ENCODE measurements at places on chromosomes 12 and 14.

DNA sequence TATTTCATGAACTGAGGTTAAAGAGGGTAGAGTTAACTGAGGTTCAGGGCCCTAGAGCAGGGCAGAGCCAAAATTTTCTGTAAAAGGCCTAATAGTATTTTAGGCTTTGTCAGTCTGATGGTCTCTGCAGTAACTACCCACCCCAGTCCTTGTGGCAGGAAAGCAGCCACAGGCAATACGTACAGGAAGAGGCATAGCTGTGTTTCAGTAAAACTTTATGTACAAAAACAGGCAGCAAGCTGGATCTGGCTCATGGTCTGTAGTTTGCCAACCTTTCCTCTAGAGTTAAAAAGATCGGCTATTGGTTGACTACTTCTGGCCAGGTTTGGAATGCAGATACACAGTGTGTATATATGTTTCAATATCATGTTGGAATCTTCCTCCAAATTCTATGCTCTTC is 17.2 kb downstream of the TM7SF3 start:
- no peak for DNase-seq

DNA sequence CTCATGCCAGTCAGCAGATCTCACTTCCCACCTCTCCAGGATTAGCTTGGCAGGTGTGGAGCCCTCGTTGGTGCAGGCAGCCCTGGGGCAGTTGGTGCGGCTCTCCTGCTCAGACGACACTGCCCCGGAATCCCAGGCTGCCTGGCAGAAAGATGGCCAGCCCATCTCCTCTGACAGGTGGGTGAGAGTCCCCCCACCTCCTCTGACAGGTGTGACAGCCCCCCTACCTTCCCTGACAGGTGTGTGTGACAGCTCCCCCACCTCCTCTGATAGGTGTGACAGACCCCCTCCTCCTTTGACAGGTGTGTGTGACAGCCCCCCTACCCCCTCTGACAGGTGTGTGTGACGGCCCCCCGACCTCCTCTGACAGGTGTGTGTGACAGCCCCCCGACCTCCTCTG is 26.3 kb downstream of the PAPLN start:
- no peak for DNase-seq

DNA sequence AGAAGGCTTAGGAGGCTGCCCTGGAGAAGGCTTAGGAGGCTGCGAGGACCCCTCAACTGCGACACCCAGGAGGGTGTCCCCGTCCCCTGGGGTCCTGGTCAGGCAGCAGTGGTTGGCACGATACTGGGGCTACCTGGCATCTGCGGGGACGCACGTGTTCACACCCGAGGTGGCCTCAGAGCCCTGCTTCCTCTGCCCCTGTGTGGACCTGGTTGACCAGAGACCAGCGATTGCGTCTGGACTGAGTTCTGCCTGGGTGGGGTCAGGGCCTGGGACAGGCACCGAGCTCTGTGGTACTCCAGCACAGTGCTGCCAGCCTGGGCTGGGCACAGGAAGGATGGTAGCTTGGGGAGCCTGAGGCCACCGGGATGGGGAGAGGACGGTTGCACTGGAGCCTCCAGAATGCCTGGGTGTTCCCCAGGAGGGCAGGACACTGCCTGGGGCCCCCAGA is 735 bp downstream of the ASPG start:
- DNase-seq = no peak

DNA sequence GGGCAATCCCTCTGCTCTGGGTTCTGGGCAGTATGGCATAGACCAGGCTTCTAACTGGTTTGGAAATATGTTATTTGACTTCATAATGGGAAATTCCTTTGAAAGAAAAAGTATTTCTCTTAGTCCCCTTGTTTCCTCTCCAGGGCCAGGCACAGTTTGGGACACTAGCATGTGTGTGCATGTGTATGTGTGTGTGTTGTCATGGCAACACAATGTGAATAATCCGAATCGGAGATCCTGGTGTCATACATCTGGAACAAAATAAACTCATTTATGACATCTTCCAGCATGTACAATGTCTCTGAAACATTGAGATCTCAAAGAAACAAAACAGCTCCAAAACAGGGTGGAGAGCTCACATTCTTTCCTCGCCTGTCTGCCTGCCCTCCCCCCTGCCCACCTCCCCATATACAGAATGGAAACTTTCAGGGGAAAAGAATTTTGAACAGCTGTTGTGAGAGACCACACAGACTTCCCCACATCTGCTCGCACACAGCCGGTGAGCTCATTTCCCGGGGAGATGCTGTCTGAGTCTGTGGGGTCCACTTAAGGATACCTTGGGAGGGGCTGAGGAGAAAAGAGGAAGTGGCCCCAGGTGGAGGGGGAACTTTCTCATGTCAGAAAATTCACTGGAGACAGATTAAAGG is 55.5 kb upstream of the PARP11 start:
- no peak for DNase-seq

- no peak for DNase-seq
These were observed 33.9 kb upstream of the RNU6-7 start for GRCh38 chr14:32167907-32168306.

DNA sequence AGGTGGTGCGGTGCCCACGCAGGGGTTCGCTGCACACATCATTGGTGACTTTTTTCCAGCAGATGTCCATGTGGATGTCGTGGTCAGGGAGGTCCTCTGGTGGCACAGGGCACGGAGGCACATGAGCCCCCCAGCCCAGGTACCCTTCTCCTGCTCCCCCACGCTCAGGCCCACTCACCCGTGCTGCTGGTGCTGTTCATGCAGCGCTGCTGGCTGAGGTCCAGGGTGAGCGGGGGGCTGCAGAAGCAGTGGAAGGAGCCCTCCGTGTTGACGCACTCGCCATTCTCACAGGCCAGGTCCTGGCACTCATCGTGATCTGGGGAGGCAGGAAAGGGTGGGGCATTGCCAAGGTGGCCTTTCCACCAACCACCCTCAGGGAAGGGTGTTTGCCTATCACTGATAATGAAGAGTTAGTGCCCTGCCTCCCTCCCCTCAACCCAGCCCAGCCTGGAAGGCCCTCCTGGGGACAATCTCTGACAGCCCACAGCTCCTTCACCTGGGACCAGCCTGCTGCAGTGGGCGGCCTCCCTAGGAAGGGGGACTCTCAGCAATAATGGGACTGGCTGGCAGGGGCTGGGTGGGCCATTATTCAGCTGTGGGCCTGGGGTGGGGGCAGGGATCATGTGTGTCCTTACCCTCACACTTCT is 9.8 kb downstream of the ISCA2 start:
- DNase-seq = no peak

DNA sequence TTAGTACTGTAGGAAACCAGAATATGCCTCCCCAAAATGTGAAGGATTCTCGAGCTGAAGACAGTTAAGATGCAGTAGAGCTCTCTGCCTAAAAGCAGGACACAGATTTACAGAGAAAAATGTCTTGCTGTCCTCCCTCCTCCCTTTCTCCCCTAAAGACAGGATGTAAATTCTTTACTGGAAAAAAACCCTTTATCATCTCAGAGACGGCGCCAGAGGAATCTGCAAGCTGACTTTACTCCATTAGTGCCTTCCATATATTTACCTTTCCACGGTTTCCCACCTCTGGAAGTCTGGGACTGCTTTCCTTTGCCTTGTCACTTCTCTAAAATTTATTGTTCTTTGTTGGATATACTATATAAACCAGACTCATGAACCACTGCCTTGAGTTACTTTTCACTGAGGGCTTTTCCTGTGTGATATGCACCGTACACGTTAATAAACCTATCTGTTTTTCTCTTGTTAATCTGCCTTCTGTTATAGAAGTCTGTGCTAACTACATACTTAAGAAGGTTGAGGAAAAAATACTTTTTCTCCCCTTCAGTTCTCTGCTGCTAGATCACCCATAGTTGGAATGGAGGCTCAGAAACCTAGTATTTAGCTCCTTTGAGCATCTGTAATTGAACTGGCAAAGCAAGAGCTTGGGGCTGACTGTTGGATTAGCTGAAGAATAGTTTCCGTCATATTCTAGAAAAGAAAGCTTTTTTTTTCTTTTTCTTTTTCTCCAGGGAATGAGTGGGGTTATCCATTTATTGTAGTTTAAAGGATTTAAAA is 99.9 kb downstream of the RAD51B start:
- DNase-seq = no peak

- DNase-seq = no peak
These were observed 77.1 kb upstream of the ANKS1B start for GRCh38 chr12:100061814-100062213.

DNA sequence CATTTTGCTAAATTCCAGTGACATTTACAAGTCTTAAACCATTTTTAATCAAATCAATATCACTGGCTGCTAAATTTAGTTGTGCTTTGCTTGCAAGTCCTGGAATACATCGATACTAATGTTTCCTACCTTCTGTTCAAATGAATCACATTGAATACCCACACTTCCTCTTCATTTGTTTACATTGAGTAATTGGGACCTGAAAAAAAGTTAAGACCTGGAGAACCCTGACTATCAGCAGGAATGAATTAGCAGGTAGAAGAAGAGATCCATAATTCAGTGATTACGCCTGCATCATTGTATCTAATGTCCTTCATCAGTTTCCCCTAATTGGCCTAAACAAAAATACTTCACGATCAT is 369.3 kb downstream of the ETNK1 start:
- DNase-seq = no peak

- no peak for DNase-seq
These were observed 4.7 kb upstream of the EIF2S3B start for GRCh38 chr12:10501030-10501429.

DNA sequence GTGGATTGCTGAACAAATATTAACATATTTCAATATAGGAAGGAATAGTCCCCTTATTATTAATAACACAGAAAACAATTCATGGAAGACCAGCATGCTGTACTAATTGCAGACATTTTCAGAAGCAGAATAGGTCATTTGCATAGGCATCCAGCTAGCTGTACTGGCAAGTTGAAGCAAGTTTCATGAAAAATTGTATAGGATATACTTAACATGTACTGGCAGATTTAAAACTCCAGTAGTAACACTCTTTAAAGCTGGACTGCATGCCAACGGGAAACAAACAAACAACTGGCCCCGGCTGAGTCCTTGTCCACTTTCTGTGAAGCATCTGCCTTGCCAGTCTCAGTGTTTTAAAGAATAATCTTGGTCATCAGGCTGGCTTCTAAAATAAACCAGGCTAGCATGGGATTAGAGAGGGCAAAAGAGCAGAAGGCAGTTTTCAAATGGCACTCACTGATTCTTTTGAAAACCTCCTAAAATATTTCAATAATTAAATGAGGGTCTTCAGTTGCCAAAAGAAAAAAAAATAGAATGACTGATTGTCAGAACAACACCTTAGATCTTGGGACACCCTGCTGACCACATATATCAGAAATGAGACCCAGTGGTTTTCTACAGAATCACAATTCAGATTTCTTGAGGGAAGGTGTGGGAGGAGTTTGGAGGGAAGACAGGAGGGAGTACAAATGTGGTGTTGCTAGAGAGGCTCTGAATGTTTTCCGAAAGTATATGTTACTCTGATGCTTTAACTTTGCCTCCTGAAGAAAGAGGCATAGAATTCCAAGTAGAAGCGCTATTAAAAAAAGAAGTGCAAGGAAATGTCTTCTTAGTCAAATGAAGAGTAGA is 122.5 kb upstream of the KRAS start:
- no peak for DNase-seq

DNA sequence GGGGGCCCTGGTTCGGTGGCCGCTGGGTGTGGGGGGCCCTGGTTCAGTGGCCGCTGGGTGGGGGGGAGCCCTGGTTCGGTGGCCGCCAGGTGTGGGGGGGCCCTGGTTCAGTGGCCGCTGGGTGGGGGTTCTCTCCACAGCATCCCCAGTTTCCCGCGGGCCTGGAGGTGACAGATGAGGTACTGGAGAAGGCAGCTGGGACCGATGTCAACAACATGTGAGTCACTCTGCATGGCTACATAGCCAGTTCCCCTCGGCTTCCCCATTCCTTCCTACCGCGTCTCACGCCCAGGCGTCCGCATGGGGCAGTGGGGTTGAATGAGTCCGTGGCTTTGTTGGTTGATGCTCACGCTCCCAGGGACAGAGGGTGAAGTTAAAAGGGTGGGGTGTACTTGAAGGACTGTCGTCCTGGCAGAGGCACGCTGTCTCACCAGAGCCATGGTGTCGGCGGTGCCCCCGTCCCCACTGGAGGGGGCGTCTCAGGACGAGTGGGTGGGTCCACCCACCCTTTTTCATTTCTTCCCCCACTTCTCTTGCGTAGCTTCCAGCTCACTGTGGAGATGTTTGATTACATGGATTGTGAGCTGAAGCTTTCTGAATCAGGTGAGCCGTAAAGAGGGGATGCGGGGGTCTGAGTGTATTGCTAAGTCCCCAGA is 15.6 kb downstream of the HIP1R start:
- no peak for DNase-seq

DNA sequence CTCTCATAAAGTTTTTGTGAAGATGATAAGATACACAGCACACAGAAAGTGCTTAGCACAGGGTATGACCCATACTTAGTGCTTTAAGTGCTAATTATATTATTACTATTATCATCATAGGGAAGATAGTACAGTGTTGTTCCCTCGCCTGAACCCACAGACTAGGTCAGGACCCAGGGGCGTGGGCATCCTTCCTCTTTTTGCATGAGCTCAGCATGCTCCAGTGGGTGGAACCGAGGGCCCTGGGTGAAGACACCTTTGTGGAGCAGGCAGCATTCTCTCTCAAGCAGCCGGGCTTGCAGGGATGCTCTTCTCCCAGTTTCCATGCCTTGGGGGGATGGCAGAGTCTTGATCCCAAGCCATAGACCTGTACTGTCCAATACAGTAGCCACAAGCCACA is 34.8 kb downstream of the CRACR2A start:
- DNase-seq = no peak

- DNase-seq = peak; percentile 67
These were observed 11.5 kb upstream of the NUP107 start for GRCh38 chr12:68675101-68675842.

DNA sequence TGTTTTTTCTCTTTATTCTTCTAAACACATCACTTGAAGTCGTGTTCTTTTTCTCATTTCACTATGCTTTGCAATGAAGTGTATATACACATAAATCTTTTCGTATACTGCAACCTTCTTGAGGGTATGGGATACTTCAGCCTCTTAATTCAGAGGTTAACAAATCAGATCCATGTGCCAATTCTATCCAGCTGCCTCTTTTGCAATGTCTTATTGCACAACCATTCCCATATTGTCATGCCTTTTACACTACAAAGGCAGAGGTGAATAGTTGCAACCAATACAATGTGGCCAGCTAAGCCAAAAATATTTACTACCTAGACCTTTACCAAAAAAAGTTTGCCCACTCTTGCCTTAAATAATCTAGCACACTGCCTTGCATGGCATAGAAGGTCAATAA is 224.5 kb upstream of the FOXG1 start:
- no peak for DNase-seq

- no peak for DNase-seq
These were observed 13.9 kb upstream of the RPLP0 start for GRCh38 chr12:120214626-120215356.

DNA sequence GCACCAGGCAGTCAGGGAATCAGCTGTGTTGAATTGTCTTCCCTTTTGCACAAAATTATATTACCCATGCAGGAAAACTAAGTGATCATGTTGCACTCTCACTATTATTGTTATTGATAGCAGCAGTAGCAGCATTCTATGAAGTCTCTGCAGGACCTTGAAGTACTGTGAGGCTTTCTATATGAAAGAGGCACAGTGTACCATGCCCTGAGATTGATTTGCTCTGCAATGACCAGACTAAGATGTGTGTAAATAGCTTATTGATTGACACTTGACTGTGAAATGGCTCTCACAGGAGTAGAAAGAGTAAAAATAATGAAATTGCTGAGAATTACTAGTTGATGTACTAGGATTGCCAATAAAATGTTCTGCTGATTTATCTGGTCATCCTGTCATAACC is 99.9 kb downstream of the KICS2 start:
- no peak for DNase-seq
